ENCODE measurements at places on chromosomes 16 and 17.

DNA sequence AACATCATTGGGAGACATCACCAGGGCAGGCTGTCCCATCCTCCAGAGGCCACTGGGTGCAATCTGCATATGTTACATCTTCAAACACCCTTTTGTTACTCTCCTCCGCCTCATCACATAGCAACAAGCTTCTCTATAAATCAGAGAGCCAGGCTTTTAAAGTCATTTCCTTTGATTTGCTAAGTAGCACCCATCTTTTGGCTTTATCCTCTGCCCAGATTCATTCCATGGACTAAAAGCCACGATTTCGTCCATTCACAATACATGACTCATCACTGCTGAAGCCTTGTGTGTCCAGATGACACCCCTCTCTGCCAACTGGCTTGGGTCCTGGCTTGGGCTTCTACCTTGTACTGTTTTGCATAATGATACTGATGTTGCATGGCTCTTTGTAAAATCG is 2.0 kb upstream of the KRT38 start:
- DNase-seq = peak; percentile 46

GRCh38 chr17:4852567-4853207 is 19.5 kb downstream of the MINK1 start:
- DNase-seq = peak; percentile 77

DNA sequence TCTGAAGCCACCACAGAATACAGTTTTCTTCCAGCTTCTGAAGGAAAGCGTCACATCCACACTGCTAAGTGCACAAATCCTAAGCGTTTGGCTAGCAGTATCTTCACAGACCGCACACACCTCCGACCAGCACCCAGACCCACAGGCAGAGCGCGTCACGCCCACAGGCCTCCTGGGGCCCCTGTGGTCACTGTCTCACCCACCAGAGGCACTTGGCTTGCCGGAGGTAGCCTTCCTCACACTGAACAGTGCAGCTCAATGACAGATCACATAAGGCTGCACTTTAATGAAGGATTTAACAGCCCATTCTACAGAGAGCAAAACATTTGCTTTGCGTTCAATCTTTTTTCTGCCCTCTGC is 21.2 kb downstream of the SPHK1 start:
- no peak for DNase-seq

DNA sequence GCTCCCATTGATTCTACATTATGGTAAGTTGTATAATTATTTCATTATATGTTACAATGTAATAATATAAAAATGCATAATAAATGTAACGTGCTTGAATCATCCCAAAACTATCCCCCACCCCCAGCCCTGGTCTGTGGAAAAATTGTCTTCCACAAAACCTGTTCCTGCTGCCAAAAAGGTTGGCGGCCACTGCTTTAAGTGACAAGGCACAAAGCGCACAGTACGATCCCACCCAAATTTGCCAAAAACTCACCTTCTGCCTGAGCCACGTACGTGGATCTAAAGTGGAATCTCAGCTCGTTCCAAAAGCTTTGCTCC is 14.5 kb downstream of the CYB561 start:
- DNase-seq = no peak

DNA sequence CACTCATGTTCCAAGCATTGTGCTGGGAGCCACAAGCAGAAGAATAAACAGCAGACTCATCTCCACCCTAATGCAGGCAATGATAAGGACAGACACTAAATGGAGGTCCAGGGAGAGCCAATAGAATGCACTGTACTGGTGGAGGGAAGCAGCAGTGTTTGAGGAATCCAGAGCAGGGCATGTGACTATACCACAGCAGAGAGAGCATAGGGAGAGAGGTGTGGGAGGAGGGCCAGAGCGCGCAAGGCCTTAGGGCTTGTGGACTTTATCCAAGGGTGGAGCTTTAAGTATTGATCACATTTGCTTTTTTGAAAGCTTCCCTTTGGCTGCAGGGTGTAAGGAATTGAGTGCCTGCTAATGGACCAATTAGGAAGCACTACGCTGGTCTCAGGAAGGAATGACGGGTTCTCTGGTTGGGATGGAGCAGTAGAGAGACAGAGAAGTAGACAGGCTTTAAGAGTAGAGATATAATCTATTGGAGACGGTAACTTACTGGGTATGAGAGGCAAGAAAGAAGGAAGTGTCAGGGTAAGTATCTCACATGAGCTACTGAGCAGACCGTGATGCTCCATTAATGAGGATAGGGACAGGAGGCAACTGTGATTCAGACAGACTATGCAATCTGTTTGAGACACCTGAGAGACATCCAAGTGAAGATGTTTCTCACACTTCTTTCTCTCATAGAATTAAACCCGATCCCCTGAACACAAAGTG is 82.2 kb downstream of the MYO1D start:
- DNase-seq = no peak

GRCh38 chr16:86886651-86887050 is 308.3 kb downstream of the FOXL1 start:
- DNase-seq = no peak

DNA sequence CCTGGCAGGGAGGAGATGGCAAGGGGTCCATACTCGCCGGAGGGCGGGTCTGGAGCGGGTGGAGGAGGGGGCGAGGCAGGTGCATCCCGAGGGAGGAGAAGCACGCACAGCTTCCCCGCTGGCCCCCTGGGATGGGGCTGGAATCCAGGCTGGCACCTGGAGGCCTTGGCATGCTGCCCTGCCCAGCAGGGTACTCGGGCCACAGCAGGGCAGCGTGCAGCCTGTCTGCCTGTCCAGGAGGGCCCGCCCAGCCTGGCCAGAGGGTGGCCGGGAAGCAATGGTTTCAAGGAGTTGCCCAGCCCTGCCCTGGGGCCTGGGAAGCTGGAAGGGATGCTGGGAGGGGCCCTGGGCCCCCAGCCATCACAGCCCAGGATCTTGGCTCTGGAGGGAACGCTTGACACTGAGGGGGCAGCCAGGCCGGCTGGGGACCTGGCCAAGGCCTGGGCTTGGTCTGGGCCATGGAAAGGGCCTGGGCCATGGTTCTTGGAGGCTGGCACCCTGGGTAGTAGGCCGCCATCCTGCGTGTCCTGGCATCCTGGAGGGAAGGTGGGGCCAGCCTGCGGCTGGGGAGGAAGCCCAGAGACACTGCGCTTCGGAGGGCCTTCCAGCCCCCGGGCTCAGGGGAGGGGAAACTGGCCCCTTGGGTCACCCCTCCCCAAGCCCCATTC is 1.1 kb downstream of the GLIS2 start:
- DNase-seq = no peak

- peak; percentile 6 for DNase-seq
Measured at GRCh38 chr17:12348476-12348875, 317.2 kb upstream of the MYOCD start.

- DNase-seq = peak; percentile 12
Measured at GRCh38 chr16:49592546-49593423, 219.2 kb downstream of the C16orf78 start.

GRCh38 chr16:80682421-80683070 is 121.9 kb downstream of the CDYL2 start:
- DNase-seq = peak; percentile 80

GRCh38 chr17:31320241-31320640 is 1.2 kb downstream of the EVI2A start:
- no peak for DNase-seq

GRCh38 chr16:19898924-19899604 is 14.4 kb upstream of the GPRC5B start:
- DNase-seq = peak; percentile 66

DNA sequence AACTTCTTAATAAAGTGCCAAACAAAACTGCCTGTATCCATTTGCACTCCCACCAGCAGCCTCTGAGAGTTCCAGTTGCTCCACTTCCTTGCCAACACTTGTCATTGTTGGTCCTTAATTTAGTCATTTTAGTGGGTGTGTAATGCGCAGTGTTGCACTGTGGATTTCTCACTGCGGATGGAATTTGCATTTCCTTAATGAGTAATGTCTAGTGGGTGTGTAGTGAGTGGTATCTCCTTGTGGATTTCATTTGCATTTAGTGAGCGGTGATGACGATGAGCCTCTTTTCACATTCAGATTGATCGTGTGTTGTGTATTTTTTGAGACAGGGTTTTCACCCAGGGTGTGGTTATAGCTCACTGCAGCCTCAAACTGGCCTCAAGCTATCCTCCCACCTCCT is 4.1 kb upstream of the MSLN start:
- no peak for DNase-seq

GRCh38 chr16:13982451-13982850 is 62.5 kb downstream of the ERCC4 start:
- DNase-seq = peak; percentile 68

DNA sequence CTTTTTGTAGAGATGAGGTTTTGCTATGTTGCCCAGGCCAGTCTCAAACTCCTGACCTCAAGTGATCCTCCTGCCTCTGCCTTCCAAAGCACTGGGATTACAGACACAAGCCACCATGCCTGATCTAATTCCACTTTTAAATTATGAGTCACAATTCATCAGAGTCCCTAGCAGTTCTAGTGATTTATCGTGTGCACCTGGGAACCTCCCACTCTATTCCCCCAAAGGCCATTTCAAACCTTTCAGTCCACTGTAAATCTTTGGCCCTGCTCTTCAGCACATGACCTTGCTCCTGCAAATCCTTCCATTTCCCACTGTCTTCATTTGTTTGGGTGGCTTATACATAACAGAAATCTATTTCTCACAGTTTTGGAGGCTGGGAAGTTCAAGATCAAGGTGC is 73.0 kb downstream of the HS3ST2 start:
- no peak for DNase-seq

DNA sequence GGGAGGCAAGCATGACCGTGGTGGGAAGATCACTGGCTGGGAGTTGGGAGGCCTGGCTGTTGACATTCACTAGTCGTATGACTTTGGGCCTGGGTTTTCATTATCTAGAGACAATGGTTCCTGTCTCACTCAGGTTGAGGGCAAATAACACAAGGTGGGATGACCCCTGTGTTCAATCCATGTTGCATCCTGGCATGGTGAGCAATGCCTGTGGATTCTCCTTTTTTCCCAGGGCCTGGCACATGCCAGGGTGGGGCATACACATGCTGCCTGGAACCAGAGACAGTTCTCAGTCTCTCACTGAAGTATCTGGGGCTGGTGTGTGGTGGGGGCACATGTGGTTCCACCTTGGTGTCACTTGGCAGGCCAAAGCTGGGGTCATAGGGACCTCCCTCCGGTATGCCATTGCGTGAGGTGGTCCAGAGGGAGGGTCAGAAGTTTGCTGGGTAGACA is 5.4 kb downstream of the THRA start:
- DNase-seq = no peak

DNA sequence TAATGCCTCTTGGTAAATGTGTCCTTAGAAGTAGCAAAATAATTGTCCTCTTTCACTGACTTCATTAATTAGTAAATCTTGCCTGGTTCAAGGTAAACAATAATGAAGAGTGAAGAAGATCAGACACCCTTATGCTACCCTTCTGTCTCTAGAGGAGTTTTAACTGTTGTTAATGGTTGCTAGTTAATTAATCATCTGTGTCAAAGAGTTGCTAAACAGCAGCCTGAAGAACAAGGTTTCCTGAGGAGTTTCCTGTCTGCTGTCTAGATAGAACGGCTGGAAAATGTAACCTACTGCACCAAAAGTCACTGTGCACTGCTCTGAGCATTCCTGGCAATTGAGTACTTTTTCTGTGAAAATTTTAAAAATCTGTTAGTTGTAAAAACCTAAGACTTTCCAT is 131.3 kb downstream of the NLK start:
- peak; percentile 10 for DNase-seq

- DNase-seq = no peak
Measured at GRCh38 chr16:29022196-29022595, 37.3 kb downstream of the LAT start.

- peak; percentile 98 for DNase-seq
Measured at GRCh38 chr16:13957197-13958078, 37.5 kb downstream of the ERCC4 start.

- peak; percentile 13 for DNase-seq
Measured at GRCh38 chr17:5237541-5238016, 2.9 kb upstream of the SCIMP start.

DNA sequence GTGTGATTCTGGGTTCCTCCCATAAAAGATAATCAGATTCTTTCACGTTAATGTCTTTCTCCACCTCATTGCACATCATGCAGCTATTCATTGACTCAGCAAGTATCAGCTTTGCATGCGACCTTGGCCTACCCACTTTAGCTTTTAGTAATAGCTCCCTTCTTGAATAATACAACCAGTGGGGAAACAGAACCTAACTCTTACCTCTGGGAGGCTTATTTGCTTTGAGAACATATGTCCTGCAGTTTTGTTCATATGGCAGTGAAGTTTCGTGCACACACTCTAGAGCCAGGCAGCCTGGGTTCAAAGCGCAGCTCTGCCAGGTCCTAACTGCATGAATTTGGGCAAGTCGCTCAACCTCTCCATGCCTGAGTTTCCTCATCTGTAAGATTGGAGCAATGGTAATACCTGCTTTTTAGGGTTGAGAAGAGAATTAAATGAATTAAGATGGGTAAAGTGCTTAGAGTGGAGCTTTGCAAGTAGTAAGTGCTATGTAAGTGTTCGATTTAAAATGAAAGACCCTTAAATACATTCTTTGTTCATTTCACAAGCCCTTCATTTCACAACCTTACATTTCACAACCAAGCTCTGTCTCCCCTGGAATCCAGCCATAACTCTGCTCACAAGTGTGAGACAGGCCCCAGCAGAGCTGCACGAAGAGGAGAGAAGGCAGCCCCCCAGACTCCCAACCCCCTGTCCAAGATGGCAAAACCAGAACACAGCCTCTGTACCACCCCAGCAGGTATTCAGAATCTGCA is 29.3 kb downstream of the MAPT start:
- DNase-seq = peak; percentile 27

- DNase-seq = peak; percentile 43
Measured at GRCh38 chr16:65098916-65099315, 22.9 kb downstream of the CDH11 start.

DNA sequence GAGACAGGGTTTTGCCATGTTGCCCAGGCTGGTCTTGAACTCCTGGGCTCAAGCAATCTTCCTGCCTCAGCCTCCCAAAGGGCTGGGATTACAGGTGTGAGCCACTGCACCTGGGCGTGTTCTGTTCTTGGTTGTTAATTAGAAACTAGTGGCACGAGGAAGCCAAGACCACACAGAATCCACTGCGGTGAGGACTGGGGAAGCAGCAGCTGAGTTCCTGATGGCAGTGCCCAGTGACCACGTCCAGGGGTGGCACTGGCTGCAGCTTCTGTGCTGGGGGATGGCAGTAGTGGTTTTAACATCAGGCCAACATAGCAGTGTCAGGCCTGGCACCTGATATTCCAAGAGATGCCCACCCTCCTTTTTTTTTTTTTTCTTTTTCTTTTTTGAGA is 39.7 kb upstream of the NDRG4 start:
- no peak for DNase-seq

- DNase-seq = no peak
Measured at GRCh38 chr17:14197057-14197456, 39.6 kb downstream of the CDRT15 start.

GRCh38 chr16:21075252-21075651 is 75.4 kb downstream of the DNAH3 start:
- DNase-seq = no peak

- no peak for DNase-seq
Measured at GRCh38 chr17:2427910-2428309, 27.1 kb upstream of the MNT start.

- DNase-seq = no peak
Measured at GRCh38 chr16:85913688-85914422, 14.9 kb downstream of the IRF8 start.

DNA sequence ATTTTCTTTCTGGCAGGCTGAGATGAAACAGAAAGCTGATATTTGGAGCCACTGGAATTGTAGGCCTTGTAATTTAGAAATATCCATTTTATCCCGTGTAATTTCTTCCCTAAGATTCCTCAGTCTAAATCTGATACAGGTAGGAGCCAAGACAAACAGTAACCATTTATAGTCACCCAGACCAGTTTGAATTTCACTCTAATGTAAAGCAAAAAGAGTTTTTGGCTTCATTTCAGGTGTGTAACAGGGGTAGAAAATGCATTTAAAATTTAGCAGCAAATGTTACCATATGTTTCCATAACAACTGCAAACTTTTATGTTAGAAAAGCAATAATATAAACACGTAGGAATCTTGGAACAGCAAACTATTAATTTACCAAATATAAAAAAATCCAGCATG is 249.4 kb downstream of the FTO start:
- DNase-seq = no peak
